D341Med (cell line): ENCODE measurements at places on chromosomes 12 and 14.

- no peak for DNase-seq
These were observed 25.0 kb downstream of the ELK3 start for GRCh38 chr12:96218989-96219678.

GRCh38 chr12:120230326-120230973, 29.5 kb upstream of the RPLP0 start:
- DNase-seq, result no peak

DNA sequence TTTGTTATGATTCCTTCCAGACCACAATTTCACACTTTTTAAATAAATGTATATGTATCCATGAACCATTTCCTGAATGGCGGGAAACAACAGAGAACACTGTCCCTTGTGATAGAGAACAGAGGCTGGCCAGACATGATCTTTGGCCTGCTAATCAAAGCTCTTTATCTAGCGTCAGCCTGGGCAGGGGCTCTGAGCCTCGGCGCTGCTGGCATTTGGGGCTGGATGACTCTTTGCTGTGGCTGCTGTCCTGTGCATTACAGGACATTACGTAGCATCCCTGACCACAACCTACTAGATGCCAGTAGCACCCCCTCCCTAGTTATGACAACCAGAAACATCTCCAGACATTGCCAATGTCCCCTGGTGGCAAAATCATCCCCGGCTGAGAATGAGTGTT, 77.7 kb downstream of the DNAH10 start:
- no peak for DNase-seq

DNA sequence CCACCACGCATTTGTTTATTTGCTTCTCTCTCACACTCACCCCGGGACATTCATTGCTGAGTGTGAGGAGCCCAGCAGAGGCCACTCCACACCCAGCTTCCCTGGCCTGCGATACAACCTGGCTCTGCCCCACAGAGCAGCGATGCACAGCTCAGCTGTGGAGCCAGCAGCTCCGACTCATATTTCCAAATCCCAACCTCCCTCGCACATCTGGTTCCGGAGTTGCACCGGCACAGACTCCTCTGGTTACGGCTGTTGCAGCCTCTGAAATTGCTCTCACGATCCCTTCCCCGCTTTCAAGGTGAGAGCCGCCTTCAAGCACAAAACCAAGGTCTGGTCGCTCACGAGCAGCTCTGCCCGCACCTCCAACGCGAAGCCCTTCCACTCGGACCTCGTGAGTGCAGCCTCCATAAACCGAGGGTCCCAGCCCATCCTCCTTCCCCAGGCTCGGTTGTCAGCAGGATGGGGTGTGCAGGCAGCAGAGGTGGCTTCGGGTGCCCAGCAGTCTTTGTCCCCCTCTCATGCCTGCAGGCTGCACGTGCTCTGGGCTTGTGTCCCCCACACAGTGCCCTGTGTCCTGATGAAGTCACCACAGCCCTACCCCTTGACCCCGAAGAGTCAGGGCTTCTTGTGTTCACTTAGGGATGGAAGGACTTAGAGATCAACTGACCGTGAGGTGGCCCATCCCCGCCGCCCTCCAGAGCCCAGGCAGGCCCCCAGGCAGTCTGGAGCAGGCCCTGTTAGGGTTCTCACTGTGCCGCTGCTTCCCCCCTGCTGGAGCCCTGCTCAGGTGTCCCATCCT, 184.3 kb downstream of the ADGRD1 start:
- DNase-seq, result no peak

- DNase-seq, result no peak
These were observed 143.1 kb downstream of the RBM19 start for GRCh38 chr12:113823016-113823415.

DNA sequence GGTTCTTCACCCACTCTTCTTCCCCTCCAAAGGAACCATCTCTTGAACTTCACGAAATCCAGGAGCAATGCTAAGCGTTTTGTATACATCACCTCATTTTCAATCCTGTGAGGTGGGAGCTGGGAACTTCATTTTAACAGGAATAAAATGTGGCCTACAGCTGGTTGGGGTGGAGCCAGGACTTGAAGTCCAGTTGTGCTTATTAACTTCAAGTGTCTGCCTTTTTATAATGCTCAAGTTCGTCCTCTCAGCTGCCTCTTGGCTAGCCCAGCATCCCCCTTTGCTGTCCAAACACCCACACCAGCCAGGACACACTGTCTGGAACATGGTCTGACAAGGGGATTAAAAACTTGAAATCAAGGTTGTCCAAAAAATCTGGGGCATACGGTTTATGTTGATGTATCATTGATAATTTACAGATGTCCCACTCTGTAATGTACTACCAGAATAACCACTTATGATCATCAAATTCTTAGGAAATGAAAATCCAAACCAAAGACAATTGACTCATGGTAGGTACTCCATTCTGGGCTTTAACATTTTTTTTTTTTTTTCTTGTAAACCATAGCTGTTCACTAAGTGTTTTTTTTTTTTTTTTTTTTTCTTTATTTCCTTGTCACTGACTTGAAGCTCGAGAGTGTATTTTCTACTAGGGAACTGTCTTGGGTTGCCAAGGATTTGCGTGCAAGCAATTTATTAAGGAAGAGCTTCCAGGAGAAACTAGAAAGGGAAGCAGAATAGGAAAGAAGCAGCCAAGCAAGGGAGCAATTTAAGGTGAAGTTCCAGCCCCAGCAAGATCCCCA, 252.3 kb downstream of the EFCAB11 start:
- DNase-seq, result no peak

GRCh38 chr12:105681341-105681740, 350.9 kb downstream of the C12orf75 start:
- no peak for DNase-seq

DNA sequence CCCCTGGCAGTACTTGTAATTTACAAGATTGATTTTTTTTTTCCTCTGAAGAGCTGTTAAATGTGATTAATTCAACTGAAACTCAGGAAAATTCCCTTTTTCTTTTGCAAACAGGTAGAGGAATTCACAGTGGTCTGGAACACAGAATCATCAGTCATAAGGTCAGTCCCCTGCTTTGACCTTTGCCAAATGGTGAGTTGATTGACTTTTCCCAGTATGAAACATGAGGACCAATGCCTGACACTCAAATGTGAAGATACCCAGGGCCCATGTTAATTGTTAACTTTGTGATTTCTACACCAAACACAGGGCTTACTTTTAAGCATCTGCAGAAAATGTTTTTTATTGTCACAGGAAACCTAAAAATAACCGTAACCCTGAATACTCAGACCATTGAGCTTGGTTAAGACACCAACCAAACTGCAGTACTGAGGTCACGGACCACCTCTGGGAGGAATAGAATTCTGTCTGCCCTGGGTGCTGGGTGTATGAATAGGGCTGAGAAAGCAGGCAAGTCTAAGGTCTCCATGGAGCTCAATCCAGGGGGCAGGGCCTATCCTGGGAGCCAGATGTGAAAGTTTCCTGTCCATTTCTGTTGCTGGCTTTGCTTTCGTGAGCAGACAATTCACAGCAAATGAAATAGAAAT, 192.4 kb downstream of the TMX1 start:
- DNase-seq, result no peak
